ENCODE measurements at places on chromosomes 2 and 18.

- DNase-seq = no peak
These were observed 3.3 kb downstream of the TPGS2 start for GRCh38 chr18:36825526-36825925.

DNA sequence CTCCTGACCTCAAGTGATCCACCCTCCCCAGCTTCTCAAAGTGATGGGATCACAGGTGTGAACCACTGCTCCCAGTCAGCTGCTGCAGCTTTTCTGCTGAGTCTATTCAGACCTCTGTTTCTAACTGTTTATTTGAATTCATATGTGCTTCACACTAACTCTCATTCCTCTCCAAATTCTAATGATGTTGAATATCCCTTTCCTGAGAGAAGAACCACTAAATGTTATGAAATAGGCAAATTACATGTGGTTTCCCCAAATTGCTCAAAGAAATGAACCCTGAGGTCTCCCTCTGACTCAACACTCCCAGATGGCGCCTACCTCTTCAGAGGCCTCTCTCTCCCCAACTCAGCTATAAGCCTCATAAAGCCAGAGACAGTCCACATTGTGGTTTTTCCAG, 98.6 kb downstream of the IRS1 start:
- no peak for DNase-seq

DNA sequence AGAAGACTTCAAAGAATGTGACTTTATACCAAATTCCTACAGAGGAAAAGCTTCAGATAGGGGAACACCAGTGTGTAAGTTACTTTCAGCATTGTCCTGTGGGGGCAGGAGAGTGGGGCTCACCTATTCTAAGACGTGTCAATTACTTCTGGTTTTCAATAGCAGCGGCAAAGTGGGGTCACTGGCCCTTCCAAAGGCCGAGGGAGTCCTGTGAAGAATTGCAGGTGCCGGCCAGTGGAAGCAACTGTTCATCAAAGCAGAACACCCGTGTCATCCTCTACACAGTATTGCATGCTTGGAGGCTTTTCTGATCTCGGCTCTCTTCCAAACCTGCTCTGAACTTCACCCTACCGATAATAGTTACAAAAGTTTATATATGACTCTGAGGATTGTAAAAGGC, 1176.5 kb upstream of the TMEFF2 start:
- no peak for DNase-seq

- DNase-seq = no peak
These were observed 254.9 kb upstream of the HS6ST1 start for GRCh38 chr2:128573531-128573930.

DNA sequence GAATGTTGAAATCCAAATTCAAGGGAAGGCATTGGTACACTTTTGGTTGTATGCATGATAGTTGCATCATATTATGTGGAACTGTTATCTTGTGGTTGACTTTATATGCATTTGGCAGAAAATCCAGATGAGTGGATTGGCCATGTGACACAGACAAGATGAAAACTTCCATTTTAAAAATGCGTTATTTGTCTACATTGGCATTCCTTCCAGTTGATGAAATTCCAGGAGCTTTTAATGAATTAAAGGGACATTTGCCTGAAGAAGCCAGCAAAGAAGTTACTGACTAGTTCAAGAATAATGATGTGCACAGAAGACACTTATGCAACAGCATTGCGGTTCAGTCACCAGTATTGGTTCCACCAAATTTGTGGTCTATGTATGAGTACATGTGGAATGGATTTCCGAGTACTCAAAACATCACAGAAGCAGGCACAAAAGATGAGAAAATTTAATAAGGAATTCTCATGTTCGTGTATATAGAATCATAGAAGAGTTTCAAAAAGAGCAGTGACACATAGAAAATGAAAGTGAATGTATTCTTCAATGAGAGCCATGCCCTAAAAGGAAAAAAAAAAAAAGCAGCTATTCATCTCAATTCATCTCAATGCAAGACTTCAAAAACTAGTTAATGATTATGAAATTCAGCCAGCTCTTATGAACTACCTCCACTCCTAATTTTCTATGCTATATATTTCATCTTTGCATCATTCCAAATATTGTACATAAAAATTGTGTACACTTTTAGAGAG, 232.1 kb downstream of the RBM43 start:
- no peak for DNase-seq

DNA sequence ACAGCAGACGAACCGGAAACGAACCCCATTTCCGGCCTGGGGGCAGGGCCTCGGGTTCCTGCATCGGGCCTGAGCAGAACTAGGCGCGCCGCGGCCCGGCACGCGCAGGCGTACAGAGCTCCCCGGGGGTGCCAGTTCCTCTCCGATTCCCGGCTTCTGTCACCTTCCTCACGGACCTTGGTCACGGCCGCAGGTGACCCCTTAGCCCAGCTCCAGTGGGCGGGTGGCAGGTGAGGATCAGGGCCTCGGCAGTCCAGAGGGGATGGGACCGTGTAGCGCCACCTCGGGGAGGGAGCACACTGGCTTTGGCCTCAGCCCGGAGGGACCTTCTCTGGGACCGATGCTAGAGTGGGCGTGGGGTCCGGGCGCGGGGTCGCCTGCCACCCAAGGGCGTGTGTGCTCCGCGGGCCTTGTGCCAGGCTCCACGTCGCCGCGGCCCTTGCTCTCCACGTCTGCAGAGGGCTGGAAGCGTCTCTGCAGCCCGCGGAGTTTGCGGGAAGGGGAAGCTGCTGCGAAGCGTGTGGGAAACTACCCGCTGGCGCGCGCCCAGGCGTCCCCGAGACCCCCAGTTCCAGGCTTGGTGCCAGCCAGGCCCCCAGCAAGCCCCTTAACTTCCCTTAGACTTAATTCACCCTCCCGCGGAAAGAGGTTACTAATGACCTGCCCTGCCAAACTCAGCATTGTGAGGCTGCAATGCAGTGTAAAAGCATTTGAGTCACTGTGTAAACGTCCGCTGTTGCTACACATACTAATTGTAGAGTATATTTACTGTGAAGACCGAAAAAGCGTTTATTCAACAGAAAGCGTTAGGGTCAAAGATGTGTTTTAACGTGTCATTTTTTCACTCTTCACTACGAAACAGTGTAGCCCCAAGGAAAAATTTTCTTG, at the start of gene TRAPPC12:
TSS of gene TRAPPC12 (plus strand) at position 48 of the 888 bp plus-strand sequence. CDS start 7,930 bp downstream, outside the sequence.
- DNase-seq = peak; percentile 93

- DNase-seq = no peak
These were observed 35.5 kb downstream of the VAPA start for GRCh38 chr18:9949315-9949714.

GRCh38 chr18:6591491-6591890, 138.0 kb upstream of the ARHGAP28 start:
- DNase-seq = no peak

DNA sequence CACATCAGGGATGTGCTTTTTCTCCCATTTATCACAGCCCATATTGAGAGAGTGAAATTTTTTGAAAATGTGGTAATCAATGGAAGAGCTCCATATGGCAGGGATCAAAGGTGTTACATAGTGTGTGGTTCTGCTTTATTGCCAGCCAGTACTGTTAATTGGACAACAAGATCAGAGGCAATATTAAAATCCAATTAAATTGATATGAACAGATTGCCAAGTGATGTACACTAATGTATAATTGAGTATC, 338.9 kb downstream of the BCL11A start:
- no peak for DNase-seq

DNA sequence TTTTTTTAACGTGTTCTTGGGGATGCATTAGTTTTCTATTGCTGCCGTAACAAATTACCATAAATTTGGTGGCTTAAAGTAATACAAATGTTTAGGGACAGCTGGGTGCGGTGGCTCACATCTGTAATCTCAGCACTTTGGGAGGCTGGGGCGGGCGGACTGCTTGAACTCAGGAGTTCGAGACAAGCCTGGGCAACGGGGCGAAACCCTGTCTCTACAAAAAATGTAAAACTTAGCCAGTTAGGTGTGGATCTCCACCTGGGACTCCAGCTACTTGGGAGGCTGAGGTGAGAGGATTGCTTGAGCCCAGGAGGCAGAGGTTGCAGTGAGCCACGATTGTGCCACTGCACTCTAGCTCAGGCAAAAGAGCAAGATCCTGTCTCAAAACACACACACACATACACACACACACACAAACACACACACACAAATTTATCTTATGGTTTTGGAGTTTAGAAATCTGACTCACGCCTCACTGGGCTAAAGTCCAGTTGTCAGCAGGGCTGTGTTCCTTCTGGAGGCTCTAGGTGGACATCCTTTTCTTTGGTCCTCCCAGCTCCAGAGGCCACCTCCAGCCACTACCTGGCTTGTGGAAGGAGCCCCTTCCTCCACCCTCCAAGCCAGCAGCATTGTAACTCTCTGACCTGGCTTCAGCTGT, 76.1 kb downstream of the SEPTIN10 start:
- DNase-seq = no peak

DNA sequence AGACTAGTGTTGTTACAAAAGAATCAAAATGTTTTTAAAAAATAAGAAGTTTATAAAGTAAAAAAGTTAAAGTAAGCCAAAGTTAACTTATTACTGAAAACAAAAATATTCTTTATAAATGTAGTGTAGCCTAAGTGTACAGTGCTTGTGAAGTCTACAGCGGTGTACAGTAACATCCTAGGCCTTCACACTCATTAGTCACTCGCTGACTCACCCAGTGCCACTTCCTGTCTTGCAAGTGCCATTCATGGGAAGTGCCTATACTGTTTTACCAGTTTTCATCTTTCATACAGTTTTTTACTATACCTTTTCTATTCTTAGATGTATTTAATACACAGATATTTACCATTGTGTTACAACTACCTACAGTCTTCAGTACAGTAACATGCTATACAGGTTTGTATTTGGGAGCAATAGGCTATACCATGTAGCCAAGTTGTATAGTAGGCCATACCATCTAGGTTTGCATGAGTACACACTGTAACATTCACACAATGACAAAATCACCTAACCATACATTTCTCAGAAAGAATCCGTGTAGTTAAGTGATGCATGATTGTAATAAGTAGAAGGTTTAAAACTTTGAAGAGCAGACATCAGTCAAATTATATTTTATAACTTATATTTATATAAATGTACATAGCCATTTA, 13.4 kb downstream of the SERPINB7 start:
- DNase-seq = peak; percentile 10

- no peak for DNase-seq
These were observed 156.1 kb upstream of the VRK2 start for GRCh38 chr2:57890464-57890863.

- DNase-seq = no peak
These were observed 42.2 kb downstream of the METTL4 start for GRCh38 chr18:2529154-2529553.

DNA sequence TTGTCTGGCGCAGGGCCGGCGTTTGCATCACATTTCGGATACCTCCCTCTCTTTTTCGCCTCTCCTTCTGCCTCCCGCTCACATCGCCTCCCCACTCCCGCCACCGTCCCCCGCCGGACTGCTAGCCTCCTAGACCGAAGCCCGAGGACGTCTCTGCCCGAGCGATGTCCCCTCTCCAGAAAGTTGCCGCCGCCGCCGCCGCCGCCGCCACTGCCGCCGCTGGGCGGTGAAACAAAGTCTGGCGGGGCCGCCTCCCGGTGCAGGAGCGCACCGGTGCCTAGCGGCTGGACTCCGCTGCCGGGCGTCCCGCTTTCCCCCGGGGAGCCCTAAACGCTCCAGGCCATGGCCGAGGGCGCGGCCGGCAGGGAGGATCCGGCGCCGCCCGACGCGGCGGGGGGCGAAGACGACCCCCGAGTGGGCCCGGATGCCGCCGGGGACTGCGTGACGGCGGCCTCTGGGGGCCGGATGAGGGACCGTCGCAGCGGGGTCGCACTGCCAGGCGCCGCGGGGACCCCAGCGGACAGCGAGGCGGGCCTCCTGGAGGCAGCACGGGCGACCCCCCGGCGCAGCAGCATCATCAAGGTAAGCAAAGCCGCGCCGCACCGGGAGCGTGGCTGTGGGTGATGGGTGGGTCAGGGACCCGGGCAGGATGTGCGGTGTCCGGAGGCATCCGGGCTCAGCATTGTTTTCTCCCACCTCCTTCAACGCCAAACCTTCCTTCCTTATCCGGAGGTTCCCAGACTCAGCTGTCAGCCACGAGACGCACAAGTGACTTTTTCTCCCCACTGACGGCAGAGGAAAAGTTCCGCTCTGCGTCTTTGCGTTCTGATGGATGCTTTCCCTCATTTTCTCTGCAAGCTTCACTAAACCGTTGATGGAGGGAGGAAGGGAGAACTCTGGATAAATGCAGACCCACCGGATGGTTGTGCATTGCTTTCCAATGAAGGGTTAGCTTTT, 643 bp downstream of the PLCL1 start:
- peak; percentile 8 for DNase-seq

DNA sequence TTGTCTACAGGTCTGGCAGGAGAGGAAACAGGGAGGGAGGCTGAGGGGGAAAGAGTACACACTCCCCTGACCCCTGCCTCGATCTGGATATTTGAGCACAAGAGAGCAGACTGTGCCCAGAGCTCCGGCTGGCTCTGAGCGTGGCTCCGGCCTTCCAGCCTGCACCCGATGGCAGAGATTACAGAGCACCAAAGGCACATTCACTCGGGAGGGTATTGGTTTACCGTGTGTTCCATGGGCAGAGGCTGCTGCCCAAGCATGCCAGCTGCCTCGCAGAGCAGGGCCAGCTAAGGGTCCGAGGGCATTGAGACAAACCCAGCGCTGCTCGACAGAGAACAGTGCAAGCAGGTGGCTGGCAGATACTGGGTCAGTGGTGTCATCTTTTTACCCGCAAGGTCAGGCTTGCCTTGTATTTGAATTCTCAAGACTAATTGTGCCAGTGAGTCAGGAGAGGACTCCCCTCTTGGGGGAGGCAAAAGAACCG, 132.2 kb downstream of the TNS1 start:
- DNase-seq = no peak

- DNase-seq = no peak
These were observed 25.0 kb downstream of the MPPE1 start for GRCh38 chr18:11883153-11883552.

DNA sequence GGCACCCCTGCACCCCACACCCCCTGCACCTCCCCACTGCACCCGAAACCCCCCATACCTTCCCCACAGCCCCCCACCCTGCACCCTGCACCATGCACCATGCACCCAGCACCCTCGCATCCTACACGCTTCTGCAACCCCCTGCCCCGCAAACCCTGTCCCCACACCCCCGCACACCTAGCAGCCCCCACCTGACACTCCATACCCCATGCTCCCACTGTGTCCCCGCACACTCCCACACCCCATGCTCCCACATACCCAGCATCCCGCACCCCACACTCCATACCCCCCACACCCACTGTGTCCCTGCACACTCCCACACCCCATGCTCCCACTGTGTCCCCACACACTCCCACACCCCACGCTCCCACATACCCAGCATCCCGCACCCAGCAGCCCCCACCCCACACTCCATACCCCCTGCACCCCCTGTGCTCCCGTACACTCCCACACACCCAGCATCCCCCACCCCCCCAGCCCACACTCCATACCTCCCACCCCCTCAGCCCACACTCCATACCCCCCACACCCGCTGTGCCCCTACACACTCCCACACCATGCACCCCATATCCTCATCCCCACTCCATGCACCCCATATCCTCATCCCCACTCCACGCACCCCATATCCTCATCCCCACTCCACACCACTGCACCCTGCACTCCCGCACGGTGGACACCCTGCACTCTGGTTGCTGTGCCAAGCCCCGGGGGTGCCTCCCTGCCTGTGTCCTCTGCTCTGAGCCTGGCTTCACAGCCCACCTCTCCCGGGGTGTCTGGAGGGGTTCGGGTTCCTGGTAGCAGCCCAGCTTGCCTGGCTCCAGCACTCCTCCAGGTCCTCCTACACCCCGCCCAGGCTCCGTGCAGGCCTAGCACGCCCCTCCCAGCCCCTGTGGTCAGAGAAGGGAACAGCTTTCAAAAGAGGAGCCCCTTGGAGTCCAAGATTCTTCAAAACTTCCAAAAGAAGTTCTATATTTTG, 93.9 kb upstream of the CTDP1 start:
- no peak for DNase-seq

GRCh38 chr2:208983486-208983885, 440.4 kb upstream of the MAP2 start:
- no peak for DNase-seq
